ENCODE measurements at places on chromosomes 3 and 15.

- peak; percentile 53 for DNase-seq
Measured at GRCh38 chr3:52313774-52314188, 2.3 kb upstream of the DNAH1 start.

- DNase-seq: no peak
Measured at GRCh38 chr15:30954674-30955073, 36.8 kb downstream of the MTMR10 start.

GRCh38 chr15:92624401-92624991, 31.1 kb downstream of the FAM174B start:
- DNase-seq: peak; percentile 19

DNA sequence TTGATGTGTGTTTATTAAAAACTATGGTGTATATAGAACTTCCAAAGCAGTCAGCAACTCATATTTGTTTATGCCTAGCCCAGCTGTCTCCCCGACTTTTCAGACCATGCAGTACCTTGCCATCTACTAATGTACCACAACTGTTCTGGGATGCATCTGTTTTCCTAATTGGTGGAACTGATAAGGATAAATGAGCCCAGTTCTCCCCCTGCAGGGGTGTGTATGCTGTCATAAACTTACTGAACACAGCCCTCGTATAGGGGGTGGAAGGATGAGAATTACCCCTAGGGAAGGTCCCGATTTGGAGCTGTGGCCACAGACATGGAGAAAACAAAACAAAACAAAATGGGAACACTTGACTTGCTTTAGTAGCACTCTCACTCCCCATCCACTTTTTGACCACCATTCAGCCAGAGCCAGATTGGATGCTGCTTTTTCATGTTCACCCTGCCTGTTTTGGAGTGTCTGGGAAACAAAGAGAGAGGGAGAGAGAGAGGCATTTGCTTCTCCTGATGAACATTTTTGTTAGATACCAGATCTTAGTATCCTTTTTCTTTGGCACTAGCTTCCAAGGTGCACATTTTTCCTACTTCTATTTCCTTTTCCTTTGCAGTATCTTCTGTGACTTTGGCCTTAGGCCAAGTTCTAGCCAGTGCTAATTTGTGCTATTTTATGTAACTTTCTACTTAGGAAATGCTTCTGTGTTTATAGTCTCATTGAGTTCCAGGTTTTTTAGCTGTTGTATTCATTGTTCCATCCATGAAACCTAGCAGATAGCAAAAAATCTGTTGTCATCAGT, 29.1 kb downstream of the CADM2 start:
- no peak for DNase-seq

Data from transverse colon (tissue), 4 donors.